ENCODE measurements at places on chromosomes 7 and 10.

DNA sequence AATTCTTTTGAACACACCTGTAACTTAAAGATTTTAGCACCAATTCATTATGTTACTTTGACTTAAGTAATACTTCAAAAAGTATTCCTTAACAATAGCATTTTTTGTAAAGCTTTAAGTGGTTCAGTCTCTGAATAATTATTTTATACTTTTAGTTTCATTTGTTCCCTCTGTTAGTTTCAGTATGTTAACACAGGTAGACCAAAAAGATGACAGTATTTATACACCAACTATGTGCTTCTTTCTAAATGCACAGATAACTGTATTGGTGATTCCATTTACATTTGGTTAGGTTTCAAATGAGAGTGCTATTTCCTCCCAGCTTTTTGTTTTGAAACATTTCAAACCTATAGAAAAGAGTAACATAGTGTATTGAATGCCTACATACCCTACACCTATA lies 14.0 kb downstream of the RALA start:
- DNase-seq, result no peak

GRCh38 chr10:110513949-110514348 lies 16.2 kb downstream of the DUSP5 start:
- DNase-seq, result no peak

DNA sequence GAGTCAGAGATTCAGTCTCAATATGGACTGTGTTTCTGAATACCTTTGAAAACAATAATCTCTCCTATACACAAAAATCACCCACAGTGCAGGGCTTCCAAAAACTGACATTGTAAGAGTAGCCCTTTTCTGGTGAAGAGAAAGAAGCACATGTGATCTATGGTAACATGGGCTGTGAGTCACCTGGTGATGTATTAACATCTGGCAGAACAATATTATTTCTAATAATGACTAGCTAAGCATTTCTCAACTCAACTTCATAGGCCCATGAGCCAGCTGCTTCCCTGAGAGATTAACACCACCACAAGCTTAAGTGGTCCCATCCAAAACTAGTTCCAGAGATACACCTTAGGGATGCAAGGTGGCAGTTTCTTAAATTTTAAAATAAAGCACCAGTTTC lies 331.0 kb upstream of the NRP1 start:
- no peak for DNase-seq

DNA sequence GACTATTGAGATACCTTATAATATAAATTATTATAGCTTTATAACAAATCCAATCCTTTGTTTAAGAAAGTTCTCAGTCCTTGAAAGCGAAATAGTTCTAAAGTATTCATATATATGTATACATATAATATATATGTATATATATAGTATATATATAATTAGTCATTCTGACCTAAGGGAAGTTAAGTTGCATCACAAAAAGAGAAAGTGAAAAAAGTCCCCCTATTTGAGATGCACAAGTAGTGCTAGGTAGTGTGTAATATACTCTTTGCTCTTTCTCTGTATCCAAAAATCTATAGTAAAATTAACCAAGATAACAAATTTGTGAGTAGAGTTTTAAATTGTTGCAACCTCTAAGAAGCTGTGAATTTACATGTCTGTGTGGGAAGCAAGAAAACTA lies 13.3 kb upstream of the IFIT1B start:
- no peak for DNase-seq

DNA sequence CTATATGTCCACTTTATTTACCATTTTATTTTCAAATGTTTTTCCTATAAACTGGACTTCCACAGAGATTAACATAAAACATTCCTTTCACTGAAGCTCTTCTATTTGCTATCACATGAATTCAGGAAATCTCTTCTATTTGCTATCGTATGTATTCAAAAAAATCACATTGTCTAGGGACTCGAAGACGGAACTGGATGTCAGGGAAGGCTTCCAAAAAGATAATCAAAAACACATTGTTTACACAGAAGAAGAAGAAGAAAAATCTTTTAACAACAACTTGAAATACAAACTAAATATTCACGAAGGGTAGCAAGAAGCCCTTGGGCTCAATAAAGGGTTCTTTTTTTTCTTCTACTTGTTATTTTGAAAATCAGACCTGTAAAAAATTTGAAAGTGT lies 426.1 kb upstream of the LRRN3 start:
- no peak for DNase-seq

DNA sequence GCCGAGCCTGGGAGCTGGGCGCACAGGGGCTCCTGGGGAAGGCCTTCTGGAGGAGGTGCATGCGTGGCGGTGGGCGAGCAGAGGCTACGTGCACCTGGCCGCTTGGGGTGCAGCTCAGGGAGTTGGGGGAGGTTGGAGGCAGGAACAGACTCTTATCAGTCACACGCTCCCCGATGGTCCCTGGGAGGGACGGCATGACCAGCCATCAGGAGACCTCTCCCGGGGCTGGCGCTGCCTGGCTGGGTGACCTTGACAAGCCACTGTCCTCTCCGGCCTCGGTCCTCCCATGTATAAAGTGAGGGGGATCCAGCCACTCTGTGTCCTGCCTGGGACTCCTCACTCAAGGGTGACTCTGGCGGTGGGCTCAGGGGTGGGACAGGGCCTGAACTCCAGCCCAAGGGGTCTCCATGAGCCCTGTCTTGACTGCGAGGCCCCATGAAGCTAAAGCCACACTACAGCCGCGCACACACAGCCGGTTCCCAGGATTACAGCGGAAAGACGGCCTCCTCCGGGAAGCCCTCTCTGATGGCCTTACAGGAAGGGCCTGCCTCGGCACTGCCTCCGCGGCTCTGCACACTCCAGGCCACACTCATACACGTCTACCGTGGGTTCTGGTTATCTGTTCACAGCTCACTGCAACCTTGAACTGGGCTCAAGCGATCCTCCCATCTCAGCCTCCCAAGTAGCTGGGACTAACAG lies 2.3 kb downstream of the TMEM184A start:
- no peak for DNase-seq

GRCh38 chr10:125409756-125410155 lies 249.4 kb upstream of the CTBP2 start:
- no peak for DNase-seq

DNA sequence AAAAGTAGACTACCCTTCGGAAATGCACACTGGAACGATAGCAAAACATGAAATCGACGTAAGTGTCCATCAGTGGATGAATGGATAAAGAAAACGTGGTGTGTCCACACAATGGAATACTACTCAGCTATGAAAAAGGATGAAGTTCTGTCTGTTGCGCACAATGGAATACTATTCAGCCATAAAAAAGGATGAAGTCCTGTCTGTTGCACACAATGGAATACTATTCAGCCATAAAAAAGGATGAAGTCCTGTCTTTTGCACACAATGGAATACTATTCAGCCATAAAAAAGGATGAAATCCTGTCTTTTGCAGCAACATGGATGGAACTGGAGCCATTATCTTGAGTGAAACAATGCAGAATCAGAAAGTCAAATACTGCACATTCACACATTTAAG lies 591.8 kb downstream of the PTPRN2 start:
- no peak for DNase-seq

- no peak for DNase-seq
These were observed 563 bp downstream of the MUC17 start for GRCh38 chr7:101020444-101020843.

- peak; percentile 9 for DNase-seq
These were observed 1169.9 kb downstream of the TYW1 start for GRCh38 chr7:68166525-68166924.

- DNase-seq, result no peak
These were observed 114.3 kb downstream of the SEMA3C start for GRCh38 chr7:80804589-80804988.

GRCh38 chr7:139687211-139687954 lies 90.4 kb downstream of the HIPK2 start:
- DNase-seq, result no peak

DNA sequence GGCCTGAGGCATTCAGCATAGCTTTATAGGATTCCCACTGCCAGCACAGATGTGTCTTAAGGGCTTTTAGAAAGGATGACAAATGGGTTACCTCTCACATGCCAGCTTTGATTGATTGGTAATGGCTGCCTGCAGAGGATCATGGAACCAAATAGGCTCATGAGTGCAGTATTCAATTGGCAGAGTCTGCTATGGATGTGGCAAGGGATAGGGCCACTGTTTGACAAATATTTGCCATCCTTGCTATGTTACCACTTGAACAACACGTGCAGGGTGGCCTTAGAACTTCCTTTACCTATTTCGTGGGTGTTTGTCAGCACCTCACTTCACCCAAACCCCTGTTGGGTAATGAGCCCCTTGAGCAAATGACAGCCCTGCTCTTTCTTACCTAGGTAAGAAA lies 139.2 kb downstream of the C10orf105 start:
- no peak for DNase-seq

DNA sequence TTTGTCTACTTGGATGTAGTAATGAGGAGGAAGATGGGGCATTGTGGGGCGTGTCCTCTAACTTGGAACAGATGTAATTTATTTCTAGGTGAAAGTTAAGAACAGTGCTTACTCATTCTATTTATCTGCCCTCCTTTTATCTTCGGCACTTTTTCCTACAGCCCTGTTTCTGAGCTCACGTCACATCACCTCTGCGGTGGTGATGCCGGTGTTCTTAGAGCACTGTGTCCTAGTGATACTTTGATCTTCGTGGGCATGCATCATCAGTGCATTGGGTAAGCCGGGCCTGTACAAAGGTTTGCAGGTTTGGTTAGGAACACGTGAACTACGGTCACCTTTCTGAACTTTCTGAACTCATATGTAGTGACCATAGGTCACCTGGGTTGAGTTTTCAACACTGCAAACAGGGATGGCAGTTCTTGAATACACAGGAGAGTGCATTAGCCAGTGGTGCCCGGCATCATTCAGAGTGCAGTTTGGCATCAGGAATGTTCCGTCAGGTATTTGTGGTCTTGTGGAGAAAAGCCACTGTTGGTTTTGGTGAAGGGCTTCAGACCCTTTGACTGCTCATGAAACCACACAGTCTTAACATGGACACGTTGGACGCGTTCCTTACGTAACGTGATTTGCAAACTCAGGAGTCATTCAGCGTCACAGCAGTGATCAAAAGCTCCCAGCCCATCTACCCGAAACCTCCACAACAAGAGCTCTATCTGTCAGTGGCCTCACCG lies 5.6 kb downstream of the POR start:
- DNase-seq, result no peak

DNA sequence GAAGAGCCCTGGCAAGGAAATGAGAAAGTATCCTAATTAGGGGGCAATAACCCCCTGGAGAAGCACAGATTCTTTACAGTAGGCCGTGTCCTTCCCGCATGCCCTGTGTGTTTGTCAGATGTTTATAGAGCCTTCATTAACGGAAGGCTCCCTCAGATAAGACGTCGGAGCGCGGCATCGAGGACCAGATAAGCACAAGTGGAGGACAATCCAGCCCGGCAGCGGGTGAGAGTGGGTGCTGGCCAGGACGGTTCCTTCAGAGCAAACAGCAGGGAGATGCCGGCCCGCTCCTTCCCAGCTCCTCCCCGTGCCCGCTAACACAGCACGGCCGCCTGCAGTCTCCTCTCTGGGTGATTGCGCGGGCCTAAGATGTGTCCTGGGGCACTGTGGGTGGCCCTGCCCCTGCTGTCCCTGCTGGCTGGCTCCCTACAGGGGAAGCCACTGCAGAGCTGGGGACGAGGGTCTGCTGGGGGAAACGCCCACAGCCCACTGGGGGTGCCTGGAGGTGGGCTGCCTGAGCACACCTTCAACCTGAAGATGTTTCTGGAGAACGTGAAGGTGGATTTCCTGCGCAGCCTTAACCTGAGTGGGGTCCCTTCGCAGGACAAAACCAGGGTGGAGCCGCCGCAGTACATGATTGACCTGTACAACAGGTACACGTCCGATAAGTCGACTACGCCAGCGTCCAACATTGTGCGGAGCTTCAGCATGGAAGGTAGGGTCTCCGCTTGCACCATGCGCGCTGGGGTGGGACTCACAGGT lies at the start of gene GDF2:
Gene GDF2 (plus strand): TSS at position 155 of the 762 bp plus-strand sequence. CDS start 215 bp downstream, at position 370.
- no peak for DNase-seq

DNA sequence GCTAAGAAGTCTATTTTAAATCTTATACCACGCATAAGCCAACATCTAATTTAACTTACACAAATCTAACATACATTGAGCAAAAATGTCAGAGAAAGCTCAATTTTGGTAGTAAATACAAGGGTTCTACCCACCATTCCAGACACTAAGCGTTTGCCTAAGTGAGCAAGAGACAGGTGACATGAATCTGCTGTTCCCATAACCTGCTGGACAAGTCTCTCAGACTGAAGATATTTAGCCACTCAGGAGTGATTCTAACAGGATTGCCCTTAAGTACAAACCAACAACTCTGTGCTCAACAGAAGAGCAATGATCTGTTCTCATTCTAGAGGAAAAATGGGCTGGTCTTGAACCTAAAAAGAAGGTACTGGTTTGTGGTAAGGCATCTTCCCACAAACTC lies 18.8 kb downstream of the EZH2 start:
- DNase-seq, result no peak

DNA sequence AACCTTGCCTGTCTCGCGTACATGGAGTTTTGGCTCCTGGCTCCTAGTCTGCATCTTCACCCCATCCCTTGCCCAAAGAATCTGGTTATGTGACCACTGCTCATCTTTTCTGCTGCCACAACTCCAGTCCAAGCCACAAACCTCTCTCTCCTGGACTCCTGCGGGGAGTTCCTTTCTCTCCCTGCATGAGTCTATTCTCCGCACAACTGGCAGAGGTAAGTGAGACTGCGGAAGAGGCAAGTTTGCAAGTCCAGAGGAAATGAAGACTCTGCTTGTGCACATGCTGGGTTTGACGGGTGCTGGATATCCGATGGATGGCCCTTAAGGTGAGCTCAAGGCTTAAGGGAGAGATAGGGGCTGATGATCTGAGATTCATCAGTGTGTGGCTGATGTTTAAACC lies 61.0 kb downstream of the TRUB1 start:
- DNase-seq, result no peak

DNA sequence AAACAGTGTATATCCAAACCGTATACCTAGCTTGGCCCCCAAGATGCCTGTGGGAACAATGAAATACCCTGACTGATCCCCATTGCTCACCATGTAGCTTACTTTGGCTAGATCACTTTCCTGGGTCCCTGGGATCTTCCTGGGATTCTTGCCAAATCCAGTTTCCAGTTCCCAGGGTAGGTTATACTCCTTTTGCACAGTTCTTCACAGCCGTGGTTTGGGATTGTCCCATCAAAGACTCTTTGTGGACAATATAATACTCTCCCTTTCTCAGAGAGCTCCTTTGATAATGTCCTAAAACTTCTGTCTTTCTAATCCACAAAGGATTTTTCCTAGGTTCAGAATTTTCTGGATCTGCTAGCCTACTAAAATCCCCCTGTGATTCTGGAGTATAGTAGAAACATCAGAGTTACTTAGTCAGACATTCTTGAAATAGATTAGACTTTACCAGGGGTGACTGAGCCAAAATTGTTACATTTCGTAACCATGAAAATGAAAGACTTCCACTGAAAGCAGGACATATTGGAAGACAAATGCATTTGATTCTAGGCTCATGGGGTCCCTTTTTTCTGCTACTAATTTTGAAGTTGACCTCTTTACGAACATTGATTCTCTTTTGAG lies 388.3 kb upstream of the ETV1 start:
- DNase-seq, result no peak

DNA sequence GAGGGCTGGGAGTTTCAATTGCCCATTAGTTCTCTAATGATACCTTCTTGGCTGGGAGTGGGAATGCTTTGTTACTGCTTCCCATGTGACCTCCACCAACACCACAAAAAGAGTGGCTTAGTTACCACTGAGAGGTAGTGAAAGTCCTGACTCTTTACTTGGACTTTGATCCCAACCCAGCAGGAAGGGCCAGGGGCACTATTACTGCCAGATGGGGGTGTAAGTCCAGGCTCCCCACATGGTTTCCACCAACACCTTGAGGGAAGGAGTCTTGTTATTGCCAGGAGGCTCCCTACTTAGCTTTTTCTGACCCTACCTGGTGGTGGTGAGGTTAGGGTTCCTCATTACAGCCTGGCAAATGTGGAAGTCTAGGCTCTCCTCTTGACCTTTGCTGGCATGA lies 11.4 kb downstream of the GGCT start:
- DNase-seq, result no peak
